ENCODE measurements at places on chromosomes 7 and 10.

- no peak for DNase-seq
Observed at GRCh38 chr10:116833986-116834985, 15.0 kb upstream of the ENO4 start.

DNA sequence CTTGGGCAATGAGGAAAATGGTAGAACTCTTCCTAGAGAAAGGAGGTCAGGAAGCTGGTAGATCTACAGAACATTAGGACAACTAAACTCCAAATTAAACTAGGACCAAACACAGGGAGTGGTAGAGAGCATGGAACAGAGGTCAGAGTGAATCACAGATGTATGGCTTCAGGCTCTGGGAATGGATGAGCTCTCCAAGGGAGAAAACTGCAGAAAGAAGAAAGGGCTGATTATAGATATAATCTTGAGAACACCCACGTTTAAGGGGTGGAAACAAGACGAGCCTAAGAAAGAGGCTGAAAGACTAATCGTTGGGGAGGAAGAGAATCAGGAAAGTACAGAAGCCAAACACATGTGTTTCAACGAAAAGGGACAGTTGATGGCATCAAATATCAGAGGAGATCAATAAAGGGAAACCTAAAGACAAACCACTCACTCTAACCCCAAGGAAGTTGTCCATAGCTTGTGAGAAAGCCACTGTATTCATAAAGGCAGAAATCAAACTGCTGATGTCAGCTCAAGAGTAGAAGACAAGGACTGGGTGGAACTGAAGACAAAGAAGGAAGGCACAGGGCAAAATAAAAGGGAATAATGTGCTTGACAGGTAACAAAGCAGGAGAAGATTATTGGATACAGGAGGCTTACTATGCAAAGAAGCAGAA is 41.4 kb downstream of the NUDCD3 start:
- no peak for DNase-seq

DNA sequence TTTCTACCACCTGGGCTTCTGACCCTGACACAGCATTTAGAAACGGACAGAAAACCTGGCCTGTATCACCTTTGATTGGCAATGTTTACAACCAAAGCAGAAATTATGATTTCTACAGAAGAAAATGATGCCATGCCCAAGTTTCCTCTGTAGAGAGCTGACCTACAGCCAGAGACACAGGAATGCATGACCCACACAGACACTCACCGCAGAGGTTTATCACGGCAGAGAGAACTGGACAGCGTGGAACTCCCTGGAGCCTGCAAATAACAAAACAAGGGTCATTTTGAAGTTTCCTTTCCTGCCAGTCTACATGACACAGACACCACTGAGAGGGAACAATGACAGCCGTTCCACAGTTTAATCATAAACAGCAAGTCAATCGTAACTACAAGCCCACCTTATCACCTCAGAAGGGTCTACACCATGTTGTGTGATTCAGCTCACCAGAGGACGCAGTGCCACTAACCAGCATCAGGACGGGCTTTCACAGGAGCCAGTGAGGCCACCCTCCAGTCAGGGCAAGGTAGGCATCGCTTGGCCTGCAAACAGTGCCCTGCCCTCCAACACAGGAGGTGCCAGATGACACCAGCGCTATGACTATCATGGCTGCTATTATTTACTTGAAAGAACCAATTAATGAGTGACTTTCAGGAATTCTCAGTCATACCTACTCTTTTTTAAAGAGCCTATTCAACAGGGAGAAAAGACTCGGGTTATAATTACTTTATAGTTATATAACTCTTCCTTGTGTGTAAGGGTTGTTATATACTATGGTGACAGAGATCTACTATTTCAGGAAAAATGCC is 139.9 kb downstream of the TNS3 start:
- DNase-seq: no peak

DNA sequence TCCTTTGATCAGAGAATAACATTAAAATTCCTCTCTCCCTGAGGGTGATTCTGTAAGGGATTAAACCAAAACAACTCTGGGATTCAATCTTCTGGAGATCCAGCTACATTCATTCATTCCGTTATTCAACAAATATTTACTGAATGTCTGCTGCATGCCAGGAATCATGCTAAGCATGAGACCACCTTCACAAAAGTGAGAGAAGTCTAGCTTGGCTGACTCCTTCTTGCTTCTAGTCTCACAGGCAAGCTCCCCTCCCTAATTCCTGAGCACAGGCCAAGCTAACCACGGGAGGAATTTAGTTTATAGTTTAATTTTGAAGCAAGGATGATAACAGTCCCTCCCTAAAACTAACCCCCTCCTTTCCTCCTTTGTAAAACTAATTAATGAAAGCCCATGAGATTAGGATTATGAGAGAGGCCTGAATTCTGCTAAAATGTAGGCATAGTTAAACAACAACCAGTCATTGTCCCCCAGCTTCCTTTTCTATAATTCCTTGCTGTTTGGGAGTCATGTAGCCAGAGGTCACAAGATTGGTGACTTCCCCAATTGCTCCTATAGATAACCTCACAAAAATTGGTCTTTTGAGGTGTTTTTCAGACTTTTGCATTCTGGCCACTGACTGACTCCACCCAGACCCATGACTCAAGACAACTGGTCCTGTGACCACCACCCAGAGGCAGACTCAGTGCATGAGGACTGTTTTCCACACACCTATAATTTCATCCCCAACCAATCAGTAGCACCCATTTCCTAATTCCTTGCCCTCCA is 113.5 kb downstream of the ITGB8 start:
- peak; percentile 52 for DNase-seq

DNA sequence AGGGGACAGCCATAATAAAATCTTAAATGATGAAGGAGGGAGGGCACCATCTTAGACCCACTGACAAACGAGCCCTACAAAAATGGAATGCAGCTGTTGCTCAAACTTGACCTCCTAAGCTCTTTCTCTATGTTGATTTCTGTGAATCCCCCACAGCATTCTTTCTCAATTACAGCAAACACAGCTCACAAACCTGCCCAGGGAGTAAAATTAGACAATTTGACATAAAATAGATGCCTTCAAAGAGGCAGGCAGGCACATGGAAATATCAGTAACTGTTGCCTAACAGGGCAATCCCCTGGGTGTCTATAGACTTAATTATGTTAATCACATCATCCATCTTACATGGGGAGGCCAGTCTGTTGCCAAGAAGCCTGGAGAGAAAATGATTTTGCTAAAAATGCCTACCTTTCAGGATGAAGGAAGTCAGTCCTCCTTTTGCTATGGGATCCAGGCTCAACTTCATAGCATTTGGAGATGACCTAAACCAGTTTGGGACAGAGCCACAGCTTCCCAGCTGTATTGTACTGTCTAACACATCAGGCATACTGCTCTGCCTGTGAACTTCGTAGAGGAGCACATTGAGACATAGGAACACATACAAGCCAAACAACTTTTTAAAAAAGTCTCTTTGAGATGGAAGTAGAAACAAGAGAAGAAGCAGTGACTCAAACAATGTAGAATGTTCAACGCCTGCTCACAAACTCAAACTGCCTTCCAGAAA is 1177.4 kb downstream of the SORCS1 start:
- no peak for DNase-seq

DNA sequence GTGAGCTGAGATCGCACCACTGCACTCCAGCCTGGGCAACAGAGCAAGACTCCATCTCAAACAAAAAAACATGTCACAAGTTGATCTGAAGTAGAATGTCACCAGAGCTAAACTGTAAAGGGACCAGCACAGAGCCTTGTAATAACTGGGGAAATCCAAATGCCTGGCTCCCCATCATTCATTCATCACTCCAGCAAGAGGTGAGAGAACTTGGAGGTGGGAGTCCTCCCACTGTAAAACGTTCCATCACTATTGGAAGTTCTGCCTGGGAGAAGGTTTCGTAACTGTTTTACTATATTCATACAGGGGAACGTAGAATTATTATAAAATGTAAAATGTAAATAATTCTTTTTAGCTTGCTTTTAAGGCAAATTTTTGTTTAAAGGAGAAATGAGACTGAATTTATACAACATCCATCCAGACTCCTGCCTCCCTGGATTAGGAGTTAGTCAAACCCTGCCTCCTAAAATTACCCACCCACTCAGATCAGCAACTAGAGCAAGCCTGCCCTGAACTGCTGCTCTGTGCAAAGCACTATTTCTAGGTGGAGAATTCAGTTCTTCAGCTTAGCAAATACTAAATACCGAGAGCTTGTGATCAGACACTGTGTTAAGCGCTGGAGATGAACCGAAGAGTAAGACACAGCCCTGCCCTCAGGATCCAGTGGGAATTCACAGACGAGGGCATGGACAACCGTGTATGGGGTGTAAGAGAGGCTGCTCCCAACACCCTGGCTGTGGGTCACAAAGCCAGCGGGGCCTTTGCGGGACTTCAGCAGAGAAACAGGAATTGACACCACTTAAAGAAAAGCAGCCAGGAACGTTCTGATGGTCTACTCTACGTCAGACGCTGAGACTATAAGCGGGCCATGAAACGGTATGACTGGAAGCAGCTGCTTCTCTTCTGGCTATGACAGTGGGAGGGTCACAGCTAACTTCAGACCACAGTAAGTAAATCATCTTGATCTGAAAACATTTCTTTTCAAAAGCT is 208.3 kb downstream of the ZMYND11 start:
- no peak for DNase-seq

- peak; percentile 28 for DNase-seq
Observed at GRCh38 chr7:81138870-81139269, 220.0 kb upstream of the SEMA3C start.

DNA sequence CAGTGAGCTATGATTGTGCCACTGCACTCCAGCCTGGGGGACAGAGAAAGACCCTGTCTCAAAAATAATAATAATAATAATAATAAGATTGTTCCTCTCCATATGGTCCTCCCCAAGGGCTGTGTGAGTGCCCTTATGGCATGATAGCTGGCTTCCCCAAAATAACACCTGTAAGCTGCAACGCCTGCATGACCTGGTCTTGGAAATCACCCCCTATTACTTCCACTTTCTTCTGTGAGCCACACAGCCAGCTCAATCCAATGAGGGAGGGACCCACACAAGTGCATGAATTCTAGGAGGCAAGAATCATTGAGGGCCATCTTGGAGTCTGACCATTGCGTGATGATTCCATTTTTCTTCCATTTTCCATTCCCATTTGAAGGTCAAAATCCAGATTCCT is 82.7 kb upstream of the CALN1 start:
- no peak for DNase-seq

DNA sequence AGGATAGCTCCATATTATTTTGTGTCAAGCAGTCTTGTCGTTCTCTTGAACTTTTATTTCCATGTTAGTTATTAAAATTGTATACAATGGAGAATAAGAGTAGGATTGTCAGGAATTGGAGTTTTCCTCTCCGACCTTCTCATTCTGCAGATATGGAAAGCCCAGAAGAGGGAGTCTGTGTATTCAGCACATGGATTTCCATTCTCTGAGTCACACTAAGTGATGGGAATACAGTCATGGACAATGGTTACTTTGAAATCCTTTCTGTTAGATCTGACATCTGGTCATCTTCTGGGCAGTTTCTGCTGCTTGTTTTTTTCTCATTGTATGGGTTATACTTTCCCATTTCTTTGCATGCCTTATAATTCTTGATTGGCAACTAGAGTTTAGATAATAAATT is 5.0 kb upstream of the TASOR2 start:
- DNase-seq: no peak

- no peak for DNase-seq
Observed at GRCh38 chr10:79116368-79116767, 47.6 kb downstream of the ZMIZ1 start.

GRCh38 chr10:49645871-49646870 is 32.3 kb downstream of the CHAT start:
- peak; percentile 9 for DNase-seq

DNA sequence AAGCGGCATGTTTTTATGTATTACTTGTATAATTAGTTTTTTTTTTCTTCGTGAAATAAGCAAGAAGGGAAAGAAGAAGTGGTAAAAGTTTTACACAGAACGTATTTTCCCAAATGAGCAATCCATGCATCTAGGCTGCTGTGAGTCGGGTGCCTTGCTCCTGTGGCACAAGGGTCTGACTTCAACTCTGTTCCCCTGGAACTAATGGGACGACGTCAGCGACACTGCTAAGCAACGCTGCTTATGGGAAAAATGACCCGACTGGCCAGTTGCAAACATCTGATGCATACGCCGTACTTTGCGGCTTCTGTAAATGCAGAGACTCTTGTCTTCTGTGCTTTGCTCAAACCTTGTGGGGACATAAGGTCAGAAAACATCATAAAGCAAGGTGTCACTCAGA is 66.3 kb downstream of the MPP7 start:
- DNase-seq: no peak

DNA sequence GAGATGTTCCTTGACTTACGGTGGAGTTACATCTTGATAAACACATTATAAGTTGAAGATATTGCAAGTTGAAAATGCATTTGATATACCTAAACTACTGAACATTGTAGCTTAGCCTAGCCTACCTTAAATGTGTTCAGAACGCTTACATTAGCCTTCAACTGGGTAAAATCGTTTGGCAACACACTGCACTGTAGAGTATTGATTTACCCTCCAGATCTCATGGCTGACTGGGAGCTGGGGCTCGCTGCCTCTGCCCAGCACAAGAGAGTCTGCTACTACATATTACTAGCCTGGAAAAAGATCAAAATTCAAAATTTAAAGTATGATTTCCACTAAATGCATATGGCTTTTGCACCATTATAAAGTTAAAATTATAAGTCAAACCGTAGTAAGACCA is 7.5 kb upstream of the AGR3 start:
- DNase-seq: no peak

DNA sequence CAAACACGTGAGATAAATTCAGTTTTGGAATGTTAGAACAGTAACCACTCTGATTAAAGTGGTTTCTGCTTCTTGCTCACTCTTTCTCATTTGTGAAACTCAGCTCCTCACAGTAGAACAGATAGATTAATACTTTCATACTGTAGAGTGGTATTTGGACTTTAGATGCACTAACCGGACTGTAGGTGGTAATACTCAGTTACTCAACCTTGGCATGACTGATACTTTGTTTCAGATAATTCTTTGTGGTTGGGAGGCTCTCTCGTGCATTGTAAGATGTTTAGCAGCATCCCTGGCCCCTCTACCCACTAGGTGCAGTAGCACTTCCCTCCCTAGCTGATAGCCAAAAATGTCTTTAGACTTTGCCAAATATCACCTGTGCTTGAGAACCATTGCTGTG is 37.6 kb downstream of the MCU start:
- DNase-seq: no peak

DNA sequence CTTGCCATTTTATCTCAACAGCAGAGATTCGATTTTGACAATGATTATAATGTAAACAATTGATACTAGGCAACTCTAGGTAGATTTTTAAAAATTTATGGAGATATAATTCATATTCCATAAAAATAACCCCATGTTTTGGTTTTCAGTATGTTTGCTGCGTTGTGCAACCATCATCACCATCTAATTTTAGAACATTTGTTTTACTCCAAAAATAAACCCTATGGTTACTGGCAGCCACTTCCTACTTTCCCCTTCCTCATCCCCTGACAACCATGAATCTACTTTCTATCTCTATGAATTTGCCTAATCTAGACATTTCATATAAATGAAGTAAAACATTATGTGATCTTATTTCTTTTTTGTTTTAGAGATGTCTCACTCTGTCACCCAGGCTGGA is 401.9 kb downstream of the THSD7A start:
- peak; percentile 59 for DNase-seq

- no peak for DNase-seq
Observed at GRCh38 chr7:119256001-119256400, 1017.0 kb upstream of the KCND2 start.
